ENCODE measurements at places on chromosomes 1 and 21. TPM values are rescaled to one million over a fixed set of nuclear protein-coding genes. Genes with fewer than 3 reads are reported as not detected.

MEX3A gene
- 2.1 TPM for total RNA-seq

CASZ1 gene
- total RNA-seq = 0.20 TPM

AIRE gene
- total RNA-seq = 0.10 TPM

CLCA1 gene
- not detected for total RNA-seq

ZYG11A gene
- 0.78 TPM for total RNA-seq

DNA sequence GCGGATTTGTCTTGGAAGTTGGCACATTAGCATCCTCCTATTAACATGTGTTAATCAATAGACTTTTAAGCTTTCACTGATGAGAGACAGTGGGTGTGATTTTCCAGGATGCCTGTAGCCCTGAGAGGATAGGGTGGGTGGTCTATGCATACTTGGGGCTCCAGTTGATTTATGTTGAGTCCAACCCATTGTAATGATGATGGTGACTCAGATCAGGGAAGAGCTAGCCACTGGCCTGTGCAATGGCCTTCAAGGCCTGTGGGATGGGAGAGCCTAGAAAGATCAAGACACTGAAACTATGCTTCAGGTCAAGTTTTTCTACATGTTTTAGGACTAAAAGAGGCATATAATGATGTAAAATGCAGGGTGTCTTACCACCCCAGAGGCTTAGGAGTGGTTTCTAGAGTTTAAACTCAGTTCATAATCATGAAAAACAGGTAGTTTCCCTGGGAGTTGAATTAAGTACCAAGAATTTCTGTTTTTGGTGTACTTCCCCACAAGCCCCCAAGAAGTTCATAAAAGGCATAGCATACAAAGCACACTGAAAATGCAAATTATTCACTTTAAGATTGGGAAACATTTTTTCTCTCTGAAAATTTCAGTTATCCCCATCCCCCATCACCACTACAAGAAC lies 19.9 kb downstream of the BEND5 start:
- no peak for DNase-seq

GRCh38 chr1:1770102-1770501 lies 8.2 kb downstream of the NADK start:
- no peak for DNase-seq

DNA sequence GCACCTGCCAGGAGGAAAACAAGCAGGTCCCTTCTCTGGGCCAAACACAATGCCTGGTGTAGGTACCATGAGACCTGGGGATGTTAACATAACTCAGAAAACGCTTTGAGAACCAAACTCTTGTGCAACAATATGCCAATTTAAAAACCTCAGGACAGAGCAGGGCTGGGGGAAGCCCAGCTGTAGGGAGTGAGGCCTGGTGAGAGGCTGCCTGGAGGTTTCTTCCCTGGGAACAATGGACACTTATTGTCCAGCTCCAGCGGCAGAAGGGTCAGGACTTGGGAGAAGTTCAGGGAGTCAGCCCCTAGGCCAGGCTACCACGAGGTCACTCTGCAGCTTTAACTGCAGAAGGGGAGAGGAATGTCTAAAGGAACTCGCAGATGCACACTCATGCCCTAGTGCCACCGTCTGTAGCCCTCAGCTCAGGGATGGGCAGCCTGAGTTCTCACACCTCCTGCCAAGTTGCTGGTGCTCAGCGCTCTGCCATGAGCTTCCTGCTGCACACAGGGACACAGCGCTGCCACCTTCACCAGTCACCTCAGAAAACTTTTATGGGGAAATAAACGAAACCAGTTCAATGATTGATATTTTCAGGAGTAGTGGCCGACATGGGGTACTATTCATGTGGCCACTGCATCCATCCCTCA lies 8.5 kb downstream of the GPR157 start:
- no peak for DNase-seq

- DNase-seq = no peak
Observed at GRCh38 chr1:199291022-199291740, 652.3 kb downstream of the PTPRC start.

DNA sequence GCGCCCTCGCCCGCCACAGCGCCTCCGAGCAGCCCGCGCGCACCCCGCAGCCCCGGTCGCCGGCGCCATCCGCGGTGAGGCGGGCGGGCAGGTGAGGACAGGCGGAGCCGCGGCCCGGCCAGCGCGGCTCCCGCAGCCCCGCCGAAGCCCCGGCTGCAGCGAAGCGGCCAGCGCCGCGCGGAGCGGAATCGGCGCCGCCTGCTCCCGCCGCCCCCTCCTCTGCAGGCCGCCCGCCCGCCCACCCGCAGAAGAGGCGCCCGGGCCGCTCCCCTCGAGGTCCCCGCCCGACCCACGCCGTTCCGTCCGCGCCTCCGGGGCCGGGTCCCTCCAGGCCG lies 1.3 kb downstream of the PRDM16 start:
- DNase-seq = no peak

- peak; percentile 11 for DNase-seq
Observed at GRCh38 chr1:14519976-14520375, 78.5 kb upstream of the KAZN start.

GRCh38 chr1:230280906-230281413 lies 145.2 kb downstream of the PGBD5 start:
- no peak for DNase-seq

DNA sequence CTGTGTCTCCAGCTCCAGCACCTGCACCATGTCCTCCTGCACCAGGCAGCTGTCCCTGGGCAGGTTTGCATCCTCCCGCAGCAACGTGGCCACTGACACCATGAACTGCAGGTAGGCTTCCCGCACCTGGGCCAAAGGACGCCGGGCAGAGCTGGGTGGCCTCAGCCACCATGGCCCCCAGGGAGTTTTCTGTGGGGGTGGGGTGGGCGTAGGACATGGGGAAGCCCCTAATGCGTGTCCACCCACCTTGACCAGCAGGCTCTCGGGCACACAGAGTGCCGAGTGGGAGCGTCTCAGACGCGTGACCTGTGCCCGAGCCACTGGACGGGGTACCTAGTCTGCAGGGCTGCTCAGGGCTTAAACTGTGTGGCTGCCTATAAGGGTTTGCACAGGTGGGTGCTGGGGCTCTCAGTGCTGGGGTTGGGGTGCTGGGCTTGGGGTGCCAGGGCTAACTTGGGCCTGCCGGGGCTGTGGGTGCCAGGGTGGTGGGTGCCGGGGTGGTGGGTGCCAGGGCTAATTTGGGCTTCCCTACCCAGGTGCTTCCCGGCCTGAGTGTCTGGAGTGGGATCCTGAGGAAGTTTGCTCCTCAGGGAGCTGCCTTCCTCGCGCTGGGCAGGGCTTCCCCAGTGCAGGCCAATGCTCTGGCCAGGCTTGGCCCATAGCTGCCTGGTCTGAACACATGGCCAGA lies 17.7 kb downstream of the PRXL2B start:
- DNase-seq = no peak

DNA sequence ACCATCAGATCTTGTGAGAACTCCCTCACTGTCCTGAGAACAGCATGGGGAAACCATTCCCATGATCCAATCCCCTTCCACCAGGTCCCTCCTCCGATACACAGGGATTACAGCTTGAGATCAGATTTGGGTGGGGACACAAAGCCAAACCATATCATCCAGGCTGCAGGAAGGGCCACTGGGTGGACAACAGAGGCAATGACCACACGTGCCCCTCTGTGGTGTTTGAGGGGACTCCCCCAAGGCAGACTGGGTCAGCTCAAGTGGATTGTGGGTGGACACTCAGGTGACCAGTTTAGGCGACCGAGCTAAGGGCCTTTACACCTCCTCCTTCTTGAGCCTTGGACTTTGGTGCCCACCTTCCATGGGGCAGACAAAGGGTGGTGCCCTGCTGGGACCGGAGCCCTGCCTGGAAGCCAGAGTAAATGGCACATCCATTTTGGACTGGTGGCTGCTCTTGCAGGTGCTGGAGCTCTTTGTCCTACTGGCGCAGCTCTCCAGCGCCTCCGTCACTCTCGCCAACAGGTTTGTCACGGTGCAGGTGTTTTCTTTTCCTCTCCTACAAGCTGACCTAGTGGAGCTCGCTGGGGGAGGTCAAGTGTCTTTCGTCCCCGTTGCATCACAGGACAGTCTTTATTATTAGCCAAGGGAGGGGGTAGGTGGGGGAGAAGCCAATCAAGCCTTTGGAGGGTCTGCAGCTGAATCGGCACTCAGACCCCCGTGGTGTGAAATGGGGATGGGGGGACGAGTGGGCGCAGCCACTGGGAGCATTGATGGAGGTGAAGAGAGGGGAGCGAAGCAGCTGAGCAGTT lies 37.6 kb downstream of the CRYAA start:
- no peak for DNase-seq

- DNase-seq = no peak
Observed at GRCh38 chr1:54268762-54269297, 68.9 kb downstream of the MRPL37 start.

DNA sequence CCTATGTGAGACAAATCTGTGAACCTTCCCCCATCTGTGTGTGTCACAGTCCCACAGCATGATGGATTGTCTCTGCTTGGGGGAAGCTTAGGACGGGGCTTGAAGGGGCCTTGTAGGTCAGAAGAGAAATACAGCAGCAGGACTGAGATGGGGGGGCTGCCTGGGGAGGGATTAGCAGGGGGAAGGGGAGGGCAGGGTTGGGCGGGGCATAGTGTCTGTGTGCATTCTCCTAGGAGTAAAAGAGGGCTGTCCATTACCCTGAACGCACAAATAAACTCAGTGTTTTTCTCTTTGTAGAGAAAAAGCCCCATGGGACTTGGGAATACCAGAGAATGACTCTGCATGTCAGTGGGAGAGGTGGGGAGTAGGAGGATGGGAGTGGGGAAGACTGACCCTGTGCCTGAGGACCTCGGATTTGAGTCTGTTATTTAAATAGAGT lies 16.4 kb downstream of the RNF220 start:
- DNase-seq = no peak

GRCh38 chr1:207873055-207873890 lies 37.7 kb downstream of the CD34 start:
- peak; percentile 64 for DNase-seq

DNA sequence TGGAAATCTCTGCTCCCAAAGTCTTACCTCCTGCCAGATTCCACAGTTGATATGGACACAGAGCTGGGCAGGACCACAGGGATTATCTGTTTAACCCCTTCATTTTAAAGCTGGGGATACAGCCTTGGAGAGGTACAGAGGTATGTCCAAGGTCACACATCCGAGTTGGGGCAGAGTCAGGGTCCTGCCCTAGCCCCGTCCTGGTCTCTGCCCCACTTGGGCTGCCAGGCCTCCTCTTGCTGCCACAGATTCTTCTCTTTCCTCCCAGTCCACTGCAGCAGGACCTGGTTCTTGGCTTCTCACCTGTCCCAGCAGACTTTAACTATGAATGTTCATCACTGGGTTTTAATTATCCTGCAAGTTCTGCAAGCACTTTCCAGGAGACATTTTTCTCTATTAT lies 258.3 kb downstream of the MATN1 start:
- DNase-seq = no peak

DNA sequence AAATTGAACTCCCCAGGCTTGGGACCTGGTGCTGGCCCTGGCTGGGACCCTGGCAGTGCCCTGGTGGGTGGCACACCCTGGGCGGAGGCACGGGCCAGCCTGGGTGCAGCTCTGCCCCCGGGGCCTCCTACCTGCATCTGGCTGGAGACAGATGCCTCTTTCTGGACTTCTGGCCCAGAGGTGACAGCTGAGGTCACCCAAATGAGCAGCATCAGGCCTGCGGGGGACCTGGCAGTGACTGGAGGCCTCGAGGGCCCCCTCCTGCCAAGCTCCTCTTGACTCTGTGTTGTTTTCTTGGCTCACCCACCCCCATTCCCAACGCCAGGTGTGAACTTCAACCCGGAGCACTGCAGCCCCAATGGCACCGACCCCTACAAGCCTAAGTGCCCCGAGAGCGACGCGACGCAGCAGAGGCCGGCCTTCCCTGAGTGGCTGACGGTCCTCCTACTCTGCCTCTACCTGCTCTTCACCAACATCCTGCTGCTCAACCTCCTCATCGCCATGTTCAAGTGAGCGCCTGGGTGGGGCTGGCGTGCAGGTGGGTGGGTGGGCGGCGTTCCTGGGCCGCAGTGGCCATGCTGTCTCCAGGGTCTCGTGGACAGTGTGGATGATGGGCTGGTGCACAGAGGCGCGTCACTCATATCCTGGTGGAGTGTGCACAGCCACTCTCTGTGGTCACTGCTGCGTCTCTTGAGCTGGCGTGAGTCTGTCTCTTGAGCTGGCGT lies 41.6 kb upstream of the LRRC3 start:
- no peak for DNase-seq

DNA sequence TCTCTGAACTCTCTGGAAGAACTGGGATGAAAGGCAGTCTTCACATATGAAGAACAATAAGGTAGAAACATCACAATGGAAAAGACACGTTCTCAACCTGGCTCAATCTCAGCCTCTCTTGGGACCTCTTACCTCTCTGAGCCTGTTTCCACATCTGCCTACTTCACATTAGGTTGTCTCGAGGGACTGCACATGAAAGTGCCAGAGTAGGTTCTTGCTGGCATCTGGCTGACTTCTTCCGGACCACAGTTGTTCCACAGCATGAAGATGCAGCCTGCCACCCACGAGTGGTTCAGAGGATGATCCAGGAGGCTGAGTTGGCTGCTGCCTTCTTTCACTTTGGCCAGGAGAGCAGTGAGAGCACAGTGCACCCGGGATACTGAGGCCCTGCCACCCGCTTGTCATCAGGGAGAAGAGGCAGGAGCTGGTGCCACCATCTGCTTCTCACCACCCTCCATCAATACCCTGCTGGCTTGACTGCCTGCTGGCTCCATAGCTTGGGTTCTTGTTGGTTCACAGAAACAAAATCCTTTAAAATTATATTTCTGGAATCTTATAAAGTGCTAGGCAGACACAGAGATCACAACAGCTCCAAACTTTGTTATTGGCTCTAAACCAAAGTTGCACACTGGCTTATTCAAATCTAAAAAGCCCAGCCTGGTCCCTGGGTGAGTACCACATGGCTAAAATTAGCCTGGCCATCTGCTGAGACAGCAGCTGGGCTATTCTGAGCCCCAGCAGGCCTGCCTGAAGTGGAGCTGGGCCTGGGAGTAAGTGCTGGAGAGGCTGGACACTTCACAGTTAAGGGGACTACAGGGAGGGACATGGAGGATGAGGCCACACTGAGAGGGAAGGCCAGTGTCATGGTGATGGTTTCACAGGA lies 46.9 kb upstream of the LIN9 start:
- no peak for DNase-seq

DNA sequence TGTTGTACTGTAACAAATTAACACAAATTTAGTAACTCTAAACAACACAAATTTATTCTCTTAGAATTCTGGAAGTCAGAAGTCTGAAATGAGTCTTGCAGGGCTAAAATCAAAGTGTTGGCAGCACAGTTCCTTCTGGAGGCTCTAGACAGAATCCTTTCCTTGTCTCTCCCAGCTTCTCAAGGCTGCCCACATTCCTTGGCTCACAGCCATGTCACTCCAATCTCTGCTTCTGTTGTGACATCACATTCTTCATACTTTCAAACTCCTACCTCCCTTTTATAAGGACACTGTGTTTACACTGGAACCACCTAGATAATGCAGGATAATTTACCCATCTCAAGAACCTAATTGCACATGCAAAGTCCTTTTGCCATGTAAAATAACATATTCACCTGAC lies 225.0 kb upstream of the PRMT6 start:
- no peak for DNase-seq

GRCh38 chr1:87712261-87713010 lies 383.8 kb downstream of the LMO4 start:
- no peak for DNase-seq

DNA sequence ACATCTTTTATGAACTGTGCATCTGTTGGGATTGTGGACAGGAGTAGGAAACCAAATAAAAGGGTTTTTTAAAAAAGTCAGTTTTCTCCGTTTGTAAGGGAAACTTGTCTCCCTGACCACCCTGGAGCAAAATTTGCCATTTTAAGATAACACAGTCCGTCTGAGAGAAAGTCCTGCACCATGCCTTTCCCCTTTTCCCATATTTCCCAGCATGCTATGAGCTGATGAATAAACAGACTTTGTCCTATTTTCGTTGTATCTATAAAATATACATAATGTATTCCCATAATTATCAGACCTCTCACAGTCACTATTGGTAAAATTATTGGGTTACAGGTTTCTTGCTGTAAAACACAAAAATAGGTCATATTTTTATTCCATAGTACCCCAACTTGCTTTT lies 1.7 kb upstream of the AKT3 start:
- no peak for DNase-seq

All from RPMI7951 (cell line).